ENCODE measurements at places on chromosomes 3 and 15. TPM values are rescaled to one million over a fixed set of nuclear protein-coding genes. Genes with fewer than 3 reads are reported as not detected.

- H3K27me3 ChIP-seq: no peaks in the 10 kb centered on the region
- H3K4me1 ChIP-seq: peaks cover 35% of the 10 kb centered on the region
- H3K36me3 ChIP-seq: no peaks in the 10 kb centered on the region
- H3K27ac ChIP-seq: no peak overlapping the region
These were observed 145.5 kb downstream of the TIGIT start for GRCh38 chr3:114439284-114439683.

DNA sequence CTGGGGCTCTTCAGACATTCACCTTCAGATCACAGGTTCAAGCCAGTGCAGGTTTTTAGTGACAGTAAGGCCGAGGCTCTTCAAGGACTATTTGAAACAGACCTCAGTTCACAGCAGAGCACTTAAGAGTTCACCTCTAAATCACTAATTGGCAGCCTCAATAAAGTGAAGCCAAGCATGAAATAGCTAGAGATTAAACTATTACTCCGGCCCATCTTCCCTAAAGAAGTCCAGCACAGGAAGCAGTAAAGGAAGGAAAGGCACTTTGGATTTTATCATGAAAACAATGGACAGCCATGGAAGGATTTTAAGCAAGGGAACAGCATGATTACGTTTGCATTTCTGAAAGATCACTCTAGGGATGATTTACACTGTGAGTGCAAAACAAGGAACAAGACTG lies 27.6 kb upstream of the ARL6 start:
- no peak for DNase-seq
- H3K27me3 ChIP-seq: no peaks in the 10 kb centered on the region
- no peak overlapping the region for H3K4me3 ChIP-seq
- peak overlapping the region; percentile 80 for H3K27ac ChIP-seq
- H3K4me1 ChIP-seq: no peaks in the 10 kb centered on the region

GRCh38 chr3:113210604-113211329 lies 590 bp upstream of the BOC start:
- peak overlapping the region; percentile 40 for H3K27ac ChIP-seq
- peaks cover 22% of the 10 kb centered on the region for H3K4me1 ChIP-seq

DNA sequence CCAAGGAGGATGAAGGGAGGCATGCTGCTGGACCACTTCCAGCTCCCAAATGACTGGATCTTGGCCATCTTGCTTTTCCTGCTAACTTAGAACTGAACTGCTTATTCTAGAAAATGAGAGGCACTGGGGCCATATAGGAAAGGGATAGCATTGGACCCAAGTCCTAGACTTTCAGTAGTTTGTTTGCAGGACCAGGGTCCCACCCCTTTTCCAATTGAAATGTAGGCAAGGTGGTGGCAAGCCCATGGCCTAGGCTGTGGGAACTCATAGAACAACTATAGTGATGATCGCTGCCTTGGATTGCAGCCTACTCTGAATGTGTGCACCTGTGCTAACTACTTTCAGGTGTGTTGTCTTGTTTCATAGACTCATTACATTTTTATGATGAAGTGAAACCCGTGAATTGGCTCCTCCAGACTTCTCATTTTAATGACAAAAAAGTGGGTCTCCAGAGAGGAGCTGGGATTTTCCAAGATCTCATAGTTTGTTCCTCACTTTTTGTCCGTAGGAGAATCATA lies 50.3 kb downstream of the TGFBR2 start:
- H3K36me3 ChIP-seq: peaks cover 62% of the 10 kb centered on the region
- DNase-seq: no peak
- H3K4me3 ChIP-seq: no peak overlapping the region
- peak overlapping the region; percentile 95 for H3K27ac ChIP-seq

DNA sequence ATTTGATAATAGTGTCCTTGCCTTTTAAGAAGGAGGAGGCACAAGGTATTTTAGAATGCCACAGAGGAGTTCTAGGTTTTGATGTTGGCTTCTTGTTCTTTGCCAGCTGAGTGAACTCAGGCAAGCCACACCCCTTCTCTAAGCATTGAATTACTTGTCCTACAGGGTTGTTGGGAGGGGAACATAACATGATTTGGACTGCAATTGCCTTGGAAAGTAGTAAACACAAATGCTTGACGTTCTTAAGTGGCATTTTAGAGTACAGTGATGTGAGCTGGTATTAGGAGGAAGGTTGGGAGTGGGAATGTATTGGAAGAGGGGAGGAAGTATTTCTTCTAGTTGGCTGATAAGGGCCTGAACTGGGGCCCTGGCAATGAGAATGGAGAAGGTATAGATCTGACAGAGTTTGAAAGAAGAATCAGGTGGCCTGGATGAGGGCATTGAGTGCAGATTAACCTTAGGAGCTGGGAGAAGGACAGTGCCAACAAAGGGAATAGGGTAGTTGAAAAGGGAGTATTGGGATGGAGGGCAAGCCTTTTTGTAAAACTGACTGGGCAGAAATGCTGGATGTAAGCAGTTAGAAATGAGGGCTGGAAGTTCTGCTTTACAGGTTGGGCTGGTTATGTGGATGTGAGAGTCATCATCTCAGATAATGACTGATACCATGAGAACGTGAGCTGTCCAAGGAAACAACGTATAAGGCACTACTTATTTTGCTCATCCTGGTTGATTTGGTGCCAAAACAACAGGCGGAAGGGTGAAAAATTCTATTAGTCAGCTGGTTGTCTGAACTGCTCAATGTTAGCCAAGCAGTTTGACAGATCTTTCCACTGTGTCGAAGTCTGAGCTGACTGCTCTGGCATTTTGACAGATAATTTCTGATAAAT lies 16.7 kb downstream of the KAT2B start:
- H3K27ac ChIP-seq: no peak overlapping the region
- H3K4me1 ChIP-seq: peaks cover 33% of the 10 kb centered on the region
- no peak overlapping the region for H3K4me3 ChIP-seq
- no peak for DNase-seq
- H3K36me3 ChIP-seq: no peaks in the 10 kb centered on the region
- H3K27me3 ChIP-seq: no peaks in the 10 kb centered on the region

DNA sequence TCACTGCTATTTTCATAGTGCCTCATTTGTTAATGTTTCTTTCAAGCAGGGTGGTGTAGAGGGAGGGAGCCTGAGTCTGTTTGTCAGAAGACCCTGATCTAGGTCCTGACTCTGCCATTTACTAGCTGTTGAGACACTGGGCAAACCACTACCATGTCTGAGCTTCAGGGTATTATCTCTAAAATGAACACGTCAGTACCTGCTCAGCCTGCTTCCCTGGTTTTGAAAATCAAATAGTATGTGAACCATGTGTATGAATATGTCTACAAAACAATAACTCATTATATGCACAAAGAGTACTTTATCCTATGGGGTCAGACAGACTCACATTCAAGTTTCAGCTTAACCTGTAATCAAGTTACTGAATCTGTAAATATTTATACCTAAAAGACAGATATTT lies 25.1 kb downstream of the SYNPR start:
- H3K36me3 ChIP-seq: no peaks in the 10 kb centered on the region
- H3K4me1 ChIP-seq: no peaks in the 10 kb centered on the region
- no peak for DNase-seq
- no peak overlapping the region for H3K27ac ChIP-seq
- no peaks in the 10 kb centered on the region for H3K27me3 ChIP-seq

GRCh38 chr3:10317311-10317960 lies 3.5 kb downstream of the SEC13 start:
- H3K27me3 ChIP-seq: no peaks in the 10 kb centered on the region
- no peak overlapping the region for H3K27ac ChIP-seq
- DNase-seq: no peak

- H3K4me1 ChIP-seq: no peaks in the 10 kb centered on the region
- H3K27me3 ChIP-seq: no peaks in the 10 kb centered on the region
- H3K36me3 ChIP-seq: no peaks in the 10 kb centered on the region
- H3K27ac ChIP-seq: peak overlapping the region; percentile 60
- no peak overlapping the region for H3K4me3 ChIP-seq
These were observed 89.3 kb upstream of the IGSF10 start for GRCh38 chr3:151550025-151550618.

- H3K4me1 ChIP-seq: peaks cover 11% of the 10 kb centered on the region
- no peaks in the 10 kb centered on the region for H3K27me3 ChIP-seq
- H3K27ac ChIP-seq: no peak overlapping the region
These were observed 198.8 kb downstream of the KLHL25 start for GRCh38 chr15:85595804-85596536.

- no peaks in the 10 kb centered on the region for H3K27me3 ChIP-seq
- H3K27ac ChIP-seq: peak overlapping the region; percentile 34
- H3K4me1 ChIP-seq: peaks cover 10% of the 10 kb centered on the region
- peak; percentile 46 for DNase-seq
- no peak overlapping the region for H3K4me3 ChIP-seq
- no peaks in the 10 kb centered on the region for H3K36me3 ChIP-seq
These were observed 730.3 kb downstream of the ZNF385D start for GRCh38 chr3:21020681-21021080.

DNA sequence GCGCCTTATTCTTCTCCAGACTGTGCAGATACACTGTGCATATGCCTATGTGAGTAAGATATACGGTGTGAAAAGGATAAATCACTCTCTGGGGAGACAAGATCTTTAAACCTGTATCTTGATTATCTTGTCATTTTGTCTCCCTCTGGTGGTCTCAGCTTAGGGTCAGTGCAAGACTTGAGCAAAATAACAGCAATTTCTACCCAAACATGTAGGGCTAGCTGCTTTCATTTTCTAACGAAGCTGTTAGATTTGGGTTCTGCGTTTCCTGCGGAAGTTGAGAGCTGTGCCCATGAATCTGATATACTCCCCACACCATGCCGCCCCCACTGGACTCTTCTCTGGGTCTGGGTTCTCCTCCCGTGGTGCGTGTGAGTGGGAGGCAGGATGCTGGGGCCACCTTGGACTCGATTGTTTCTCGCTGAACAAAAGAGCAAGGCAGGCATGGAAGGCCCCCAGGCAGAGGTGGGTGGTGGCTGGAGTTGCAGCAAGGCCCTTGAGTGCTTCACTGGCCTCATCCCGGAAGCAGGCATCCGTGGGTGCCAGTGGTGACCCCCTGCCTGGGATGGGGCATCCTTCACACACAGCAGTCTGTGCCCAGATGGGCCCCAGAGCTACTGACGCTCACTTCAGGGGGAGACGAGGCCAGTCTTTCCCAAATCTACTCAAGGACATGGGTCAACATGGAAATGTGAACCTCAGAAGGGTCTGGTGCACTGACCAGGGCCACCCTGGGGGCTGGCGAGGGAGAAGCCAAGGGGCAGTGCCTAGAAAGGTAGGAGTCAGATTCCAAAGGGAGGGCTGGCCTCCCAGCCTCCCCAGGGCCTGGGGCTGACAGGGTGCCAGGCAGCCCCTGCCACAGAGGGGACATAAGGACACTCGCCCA lies 179.6 kb downstream of the NSMCE3 start:
- peak overlapping the region; percentile 17 for H3K4me3 ChIP-seq
- no peaks in the 10 kb centered on the region for H3K4me1 ChIP-seq
- no peak for DNase-seq
- H3K36me3 ChIP-seq: no peaks in the 10 kb centered on the region

DNA sequence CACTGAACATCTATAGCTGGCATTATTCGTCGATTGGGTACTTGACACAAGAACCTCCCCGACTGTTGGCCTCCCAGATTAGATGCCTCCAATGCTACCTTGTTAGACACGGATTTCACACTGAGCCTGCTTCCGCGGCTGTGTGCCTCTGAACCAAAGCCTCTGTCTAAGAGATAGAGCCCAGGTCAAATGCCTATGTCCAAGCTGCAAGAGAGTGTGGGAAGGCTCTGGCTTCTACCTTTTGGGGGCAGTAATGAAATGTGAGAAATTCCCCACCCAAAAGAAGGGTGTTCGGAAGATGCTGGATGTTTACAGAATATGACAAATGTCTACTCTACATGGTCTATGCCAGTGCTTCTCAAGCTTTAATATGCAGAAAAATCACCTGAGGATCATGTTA lies 2.0 kb upstream of the RPUSD2 start:
- H3K4me3 ChIP-seq: no peak overlapping the region
- H3K27me3 ChIP-seq: no peaks in the 10 kb centered on the region
- H3K4me1 ChIP-seq: peaks cover 10% of the 10 kb centered on the region

The IGSF11 gene
- polyA plus RNA-seq: 0.08 TPM

The CCDC32 gene
- 8.2 TPM for polyA plus RNA-seq

The CAND2 gene
- polyA plus RNA-seq: 1.5 TPM

The COX17 gene
- 15.1 TPM for polyA plus RNA-seq

The CXCR6 gene
- not detected for polyA plus RNA-seq

The GALNT15 gene
- polyA plus RNA-seq: 4.7 TPM

The LRRIQ4 gene
- polyA plus RNA-seq: not detected

The KATNBL1 gene
- polyA plus RNA-seq: 20.3 TPM

The GOLGA8T gene
- 0.06 TPM for polyA plus RNA-seq

The HIGD2B gene
- polyA plus RNA-seq: not detected

The RTF1 gene
- polyA plus RNA-seq: 32.4 TPM

The SPINK8 gene
- polyA plus RNA-seq: not detected

The SEMA6D gene
- 0.30 TPM for polyA plus RNA-seq

The MEX3B gene
- polyA plus RNA-seq: 6.2 TPM
